ENCODE measurements at places on chromosomes 4 and X.
A peak's percentile ranks its signal among the peaks of the same experiment; 100 is the strongest.

GRCh38 chrX:24081661-24082154, 27.0 kb downstream of the EIF2S3 start:
- DNase-seq, result peak; percentile 6

GRCh38 chr4:101697266-101697665, 93.3 kb upstream of the BANK1 start:
- DNase-seq, result no peak

GRCh38 chr4:81237791-81238190, 22.8 kb upstream of the PRKG2 start:
- DNase-seq, result no peak

GRCh38 chr4:22237155-22237751, 278.6 kb downstream of the ADGRA3 start:
- peak; percentile 8 for DNase-seq

GRCh38 chr4:56976837-56977320, 527 bp downstream of the NOA1 start:
- DNase-seq, result no peak

DNA sequence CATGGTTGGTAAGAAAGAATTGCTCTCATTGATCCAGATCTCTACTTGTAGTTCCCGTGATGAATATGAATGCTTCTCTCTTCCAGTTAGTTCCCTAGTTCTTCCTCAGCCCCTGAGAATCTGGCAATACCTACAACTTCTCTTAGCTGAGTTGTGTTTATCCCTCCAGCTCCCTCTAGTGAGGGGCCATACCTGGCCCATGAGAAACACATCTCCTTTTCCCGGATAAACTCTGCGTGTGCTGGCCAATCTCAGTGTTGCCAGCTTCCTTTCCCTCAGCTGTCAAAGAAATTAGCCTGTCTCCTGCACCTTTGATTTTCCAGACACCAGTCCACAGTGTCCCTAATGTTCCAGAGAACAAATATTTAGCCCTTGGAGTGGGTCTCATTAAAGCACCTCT, 5.7 kb downstream of the CBLL2 start:
- no peak for DNase-seq

GRCh38 chrX:31497086-31497485, 425.2 kb upstream of the FTHL17 start:
- DNase-seq, result no peak

- no peak for DNase-seq
These were observed 64.6 kb upstream of the PAGE1 start for GRCh38 chrX:49760290-49760890.
